ENCODE measurements at places on chromosomes 6 and 20.

- DNase-seq, result no peak
These were observed 39.6 kb downstream of the ADAT2 start for GRCh38 chr6:143410859-143411270.

DNA sequence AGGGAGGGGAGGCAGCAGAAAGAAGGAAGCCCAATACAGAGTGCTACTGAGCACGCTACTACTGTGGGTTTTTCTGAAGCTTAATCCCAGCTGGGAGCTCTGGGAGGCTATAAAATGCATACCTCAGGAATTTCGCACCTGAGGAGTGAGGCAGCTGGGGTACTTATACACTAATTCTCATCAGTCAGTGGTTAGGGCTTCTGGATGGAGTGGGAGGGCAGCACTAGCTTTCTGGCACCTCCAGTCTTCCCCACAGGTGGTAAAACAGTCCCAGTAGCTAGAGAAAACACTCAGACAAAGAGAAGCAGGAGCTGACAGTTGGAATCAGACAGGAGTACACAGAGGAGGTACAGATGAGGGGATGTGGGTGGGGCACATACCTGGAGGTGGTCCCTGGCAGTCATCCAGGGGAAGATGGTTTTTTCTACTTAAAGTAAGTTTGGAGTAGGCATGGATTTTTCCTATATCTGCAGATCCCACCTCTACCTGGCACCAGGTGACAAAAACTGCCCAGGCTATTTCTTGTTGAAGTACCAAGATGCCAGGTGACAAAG is 37.8 kb downstream of the CPXM1 start:
- DNase-seq, result no peak

GRCh38 chr20:20411402-20411801 is 43.5 kb downstream of the INSM1 start:
- no peak for DNase-seq

- peak; percentile 46 for DNase-seq
These were observed 102.2 kb downstream of the UNC5CL start for GRCh38 chr6:40936818-40937251.

- no peak for DNase-seq
These were observed 42.8 kb upstream of the FAM135A start for GRCh38 chr6:70370496-70370895.

- DNase-seq, result no peak
These were observed 207.4 kb downstream of the FNDC1 start for GRCh38 chr6:159376516-159377158.

- DNase-seq, result peak; percentile 95
These were observed 634 bp upstream of the PHF1 start for GRCh38 chr6:33410050-33410710.

- no peak for DNase-seq
These were observed 16.9 kb downstream of the TBPL1 start for GRCh38 chr6:133969921-133970295.

GRCh38 chr6:33419580-33420490 is at the start of gene SYNGAP1:
Gene SYNGAP1, plus strand, starts transcription at chr6:33420065. Its CDS starts 200 bp downstream, at chr6:33420265.
- peak; percentile 50 for DNase-seq

DNA sequence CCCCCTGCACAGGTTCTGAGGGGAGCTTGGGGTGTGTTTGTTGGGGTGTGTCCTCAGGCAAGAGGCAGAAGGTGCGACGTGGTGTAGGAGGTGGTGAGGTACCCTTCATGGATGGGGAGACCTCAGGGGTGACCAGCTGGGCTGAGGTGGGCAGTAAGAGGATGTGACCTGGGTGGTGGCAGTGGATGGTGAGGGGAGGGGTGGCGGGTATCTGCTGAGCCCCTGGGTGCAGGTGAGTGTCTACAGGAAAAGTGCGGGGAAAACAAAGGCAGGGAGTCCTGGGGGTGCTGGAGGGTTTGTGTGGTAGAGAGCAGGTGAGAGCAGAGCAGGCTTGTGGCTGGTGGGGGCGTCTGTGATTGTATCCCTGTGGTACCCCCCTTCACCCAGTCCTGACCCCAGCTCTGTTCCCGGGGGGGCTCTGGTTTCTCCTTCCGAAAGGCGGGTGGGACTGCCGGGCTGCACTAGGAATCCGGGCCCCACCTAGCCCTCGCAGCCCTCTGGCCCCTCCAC is 631 bp downstream of the RAET1L start:
- DNase-seq, result no peak

- DNase-seq, result no peak
These were observed 32.1 kb upstream of the TCFL5 start for GRCh38 chr20:62893700-62894099.

- DNase-seq, result peak; percentile 92
These were observed 203.5 kb upstream of the CITED2 start for GRCh38 chr6:139577763-139578604.

- no peak for DNase-seq
These were observed 42.0 kb downstream of the PTPRK start for GRCh38 chr6:128478230-128479047.

DNA sequence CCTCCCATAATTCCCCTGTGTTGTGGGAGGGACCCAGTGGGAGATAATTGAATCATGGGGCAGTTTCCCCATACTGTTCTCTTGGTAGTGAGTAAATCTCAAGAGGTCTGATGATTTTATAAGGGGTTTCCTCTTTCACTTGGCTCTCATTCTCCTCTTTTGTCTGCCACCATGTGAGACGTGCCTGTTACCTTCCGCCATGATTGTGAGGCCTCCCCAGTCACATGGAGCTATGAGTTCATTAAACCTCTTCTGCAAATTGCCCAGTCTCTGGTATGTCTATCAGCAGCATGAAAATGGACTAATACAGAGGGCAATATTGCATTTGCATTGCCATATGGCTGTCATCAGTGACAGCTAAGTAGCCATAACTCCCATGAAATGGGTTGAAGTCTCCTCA is 63.2 kb downstream of the ZNF217 start:
- DNase-seq, result no peak

- DNase-seq, result no peak
These were observed 118.7 kb downstream of the ATG5 start for GRCh38 chr6:106206905-106207304.

All from ACHN (cell line).